Endothelial cell of umbilical vein (primary cell): ENCODE measurements at places on chromosomes 3 and 15. TPM values are rescaled to one million over a fixed set of nuclear protein-coding genes. Genes with fewer than 3 reads are reported as not detected.

DNA sequence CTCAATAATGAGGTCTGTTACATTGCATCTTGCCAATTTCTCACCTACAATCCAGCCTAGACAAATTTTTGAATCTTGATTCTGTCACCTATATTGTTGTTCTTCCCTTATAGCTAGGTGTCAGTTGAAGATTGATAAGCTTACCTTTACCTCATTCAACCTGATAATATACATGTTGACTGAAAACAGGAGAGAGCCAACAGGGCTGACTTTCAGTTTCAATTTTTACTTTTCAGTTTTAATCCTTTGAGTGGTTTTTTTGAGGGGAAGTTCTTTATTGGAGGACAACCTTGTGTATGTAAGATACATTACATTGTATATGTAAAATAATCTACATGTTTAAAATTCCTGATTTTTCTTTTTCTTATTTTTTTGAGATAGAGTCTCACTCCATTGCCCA lies 5.8 kb downstream of the ATP13A5 start:
- DNase-seq = no peak
- no peak overlapping the region for H3K27ac ChIP-seq
- H3K4me3 ChIP-seq = no peak overlapping the region
- no peaks in the 10 kb centered on the region for H3K27me3 ChIP-seq
- no peaks in the 10 kb centered on the region for H3K4me1 ChIP-seq

DNA sequence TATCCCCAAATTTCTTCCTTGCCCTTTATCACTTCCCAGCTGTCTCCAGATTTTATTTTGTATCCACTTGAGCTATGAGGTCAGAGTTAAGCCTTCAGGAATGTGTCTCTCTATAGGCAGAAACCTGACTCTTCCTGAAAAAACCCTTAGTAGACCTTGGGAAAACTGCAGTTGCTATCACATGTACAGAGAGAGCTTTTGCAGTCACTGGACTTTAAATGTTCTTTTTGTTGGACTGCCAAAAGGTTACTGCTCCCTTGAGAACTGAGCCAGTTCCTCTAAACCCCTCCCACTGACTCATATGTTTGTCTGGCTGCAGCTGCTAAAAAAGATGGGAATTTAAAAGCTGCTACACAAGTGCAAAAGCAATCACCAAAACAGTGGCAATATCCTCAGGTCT lies 169.1 kb upstream of the CCDC54 start:
- no peaks in the 10 kb centered on the region for H3K36me3 ChIP-seq
- H3K27ac ChIP-seq = peak overlapping the region; percentile 59

- H3K27me3 ChIP-seq = no peaks in the 10 kb centered on the region
- H3K36me3 ChIP-seq = no peaks in the 10 kb centered on the region
- H3K4me1 ChIP-seq = peaks cover 13% of the 10 kb centered on the region
- H3K27ac ChIP-seq = no peak overlapping the region
- H3K4me3 ChIP-seq = no peak overlapping the region
Measured at GRCh38 chr15:34655326-34655725, 71.9 kb upstream of the GOLGA8B start.

DNA sequence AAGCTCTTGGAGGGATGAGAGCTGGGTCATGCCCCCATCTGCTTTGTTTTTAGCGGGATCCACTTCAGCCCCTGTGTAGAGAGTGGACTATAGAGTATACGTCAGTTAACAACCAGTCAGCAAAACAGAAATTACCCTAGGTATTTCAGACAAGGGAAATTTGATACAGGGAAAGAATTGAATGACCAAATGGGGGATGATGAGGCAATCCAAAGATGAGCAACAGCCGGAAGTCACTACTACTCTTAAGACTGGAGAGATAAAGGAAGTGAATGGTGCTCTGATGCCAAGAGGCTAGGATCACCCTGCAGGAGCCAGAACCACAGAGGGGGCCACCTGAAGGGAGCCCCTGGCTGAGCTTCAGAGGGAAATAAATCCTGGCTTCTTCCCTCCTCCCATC lies 1.7 kb upstream of the GPR62 start:
- no peak for DNase-seq
- no peaks in the 10 kb centered on the region for H3K36me3 ChIP-seq
- H3K4me1 ChIP-seq = no peaks in the 10 kb centered on the region
- H3K27me3 ChIP-seq = peaks cover 7% of the 10 kb centered on the region
- no peak overlapping the region for H3K4me3 ChIP-seq

DNA sequence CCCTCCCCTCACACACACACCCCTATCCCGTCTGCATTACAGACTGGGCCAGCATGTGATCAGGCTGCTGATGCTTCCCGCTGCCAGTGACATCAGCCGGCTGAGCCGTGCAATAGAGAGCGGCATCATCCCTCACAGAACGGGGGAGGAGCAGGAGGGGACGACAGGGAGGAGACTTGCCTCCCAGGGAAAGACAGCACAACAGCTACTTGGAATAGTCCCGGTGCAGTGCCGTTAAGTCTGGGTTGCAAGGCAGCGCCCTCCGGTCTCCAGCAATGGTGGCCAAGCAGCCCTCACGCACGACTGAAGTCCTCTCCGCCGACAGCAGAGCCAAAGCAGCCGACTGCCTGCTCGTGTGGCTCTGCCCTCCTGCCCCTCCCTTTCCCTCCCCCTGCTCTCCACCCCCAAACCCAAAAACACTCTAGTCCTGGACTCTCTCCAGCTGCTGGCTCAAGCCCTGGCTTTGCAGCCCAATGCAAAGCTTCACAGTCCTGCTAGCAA lies 31.5 kb upstream of the RPS17 start:
- H3K36me3 ChIP-seq = no peaks in the 10 kb centered on the region
- H3K27ac ChIP-seq = no peak overlapping the region
- DNase-seq = no peak
- no peak overlapping the region for H3K4me3 ChIP-seq
- H3K27me3 ChIP-seq = peaks cover 3% of the 10 kb centered on the region

DNA sequence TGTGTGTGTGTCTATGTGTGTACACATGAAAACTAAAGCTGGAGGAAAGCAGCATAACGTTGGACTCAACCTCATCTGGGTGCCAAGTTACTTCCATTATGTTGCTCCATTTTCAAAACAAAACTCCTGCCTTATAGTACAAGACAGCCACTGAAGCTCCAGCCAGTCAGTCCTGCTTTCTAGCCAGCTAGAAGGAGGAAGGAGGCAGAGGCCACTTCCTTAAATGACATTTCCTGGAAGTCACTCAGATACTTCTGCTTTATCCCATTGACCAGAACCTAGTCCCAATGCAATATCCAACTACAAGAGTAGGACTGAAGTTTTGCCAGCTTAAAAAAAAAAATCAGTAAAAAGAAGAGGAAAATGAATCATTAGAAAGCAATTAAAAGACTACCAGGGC lies 31.7 kb downstream of the CADPS start:
- H3K27ac ChIP-seq = no peak overlapping the region
- DNase-seq = no peak
- no peaks in the 10 kb centered on the region for H3K4me1 ChIP-seq
- no peaks in the 10 kb centered on the region for H3K27me3 ChIP-seq

GABRG3 gene
- not detected in 2 replicates for total RNA-seq
